Gastroesophageal sphincter (tissue), 4 donors: ENCODE measurements at places on chromosomes 12 and 14. TPM values are rescaled to one million over a fixed set of nuclear protein-coding genes. Genes with fewer than 3 reads are reported as not detected.

The ACSM4 gene
- total RNA-seq: not detected

The SLC38A4 gene
- total RNA-seq: 0.23 TPM

DNA sequence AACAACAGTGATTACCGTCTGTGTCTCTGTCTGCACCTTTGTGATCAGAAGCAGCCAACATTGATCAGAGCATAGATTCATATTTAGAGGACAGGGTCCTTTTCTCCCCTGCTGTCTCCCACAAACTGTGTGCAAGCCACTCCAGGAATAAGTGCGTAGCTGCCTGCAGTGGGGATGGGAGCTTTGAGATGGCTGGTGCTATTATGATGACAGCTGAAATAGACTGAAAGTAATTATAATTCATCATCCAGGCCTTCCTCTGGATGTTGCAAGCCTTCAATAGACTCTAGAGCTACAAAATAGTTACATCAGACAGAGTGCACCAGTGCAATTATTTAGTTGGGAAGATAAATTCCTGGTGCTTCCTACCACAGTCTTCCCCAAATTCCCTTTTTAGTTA, 68.1 kb downstream of the BORCS5 start:
- ATAC-seq: no peak

- ATAC-seq: no peak
Measured at GRCh38 chr12:94001691-94002090, 146.7 kb upstream of the PLXNC1 start.

- no peak for ATAC-seq
Measured at GRCh38 chr14:56153267-56153666, 35.1 kb downstream of the PELI2 start.

DNA sequence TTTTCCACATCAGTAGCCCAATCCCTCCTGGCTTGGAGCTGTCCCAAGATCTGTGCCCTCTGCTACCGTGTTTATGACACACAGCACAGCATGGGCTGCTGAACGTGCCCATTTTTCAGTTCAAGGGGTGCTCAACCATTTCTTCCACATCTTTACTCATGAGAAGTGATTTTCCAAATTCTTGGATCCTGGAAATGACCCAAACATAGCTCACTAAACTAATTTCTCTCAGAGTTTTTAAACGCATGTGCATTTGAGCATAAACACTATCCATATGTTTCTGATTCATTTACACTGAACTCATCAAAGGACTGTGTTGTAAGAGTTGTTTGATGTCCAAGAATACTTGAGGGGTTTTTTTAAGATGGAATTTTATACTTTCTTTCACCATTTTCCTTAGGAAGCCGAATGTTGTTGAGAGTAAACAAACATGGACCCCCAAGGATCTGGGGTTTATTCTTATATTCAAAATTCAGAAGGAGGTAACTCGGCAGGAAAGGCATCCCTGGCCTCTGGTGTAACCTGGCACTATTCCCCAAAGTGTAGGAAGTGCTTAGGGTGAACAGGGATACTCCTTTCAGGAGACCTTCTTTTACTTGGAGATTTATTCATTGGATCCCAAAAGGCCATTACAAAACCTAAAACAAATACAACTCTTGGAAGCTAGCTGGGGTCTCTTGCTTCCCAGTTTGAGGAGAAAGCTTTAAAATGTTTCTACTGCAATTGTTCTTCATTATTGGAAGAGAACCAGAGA, 215.0 kb downstream of the BMP4 start:
- no peak for ATAC-seq

DNA sequence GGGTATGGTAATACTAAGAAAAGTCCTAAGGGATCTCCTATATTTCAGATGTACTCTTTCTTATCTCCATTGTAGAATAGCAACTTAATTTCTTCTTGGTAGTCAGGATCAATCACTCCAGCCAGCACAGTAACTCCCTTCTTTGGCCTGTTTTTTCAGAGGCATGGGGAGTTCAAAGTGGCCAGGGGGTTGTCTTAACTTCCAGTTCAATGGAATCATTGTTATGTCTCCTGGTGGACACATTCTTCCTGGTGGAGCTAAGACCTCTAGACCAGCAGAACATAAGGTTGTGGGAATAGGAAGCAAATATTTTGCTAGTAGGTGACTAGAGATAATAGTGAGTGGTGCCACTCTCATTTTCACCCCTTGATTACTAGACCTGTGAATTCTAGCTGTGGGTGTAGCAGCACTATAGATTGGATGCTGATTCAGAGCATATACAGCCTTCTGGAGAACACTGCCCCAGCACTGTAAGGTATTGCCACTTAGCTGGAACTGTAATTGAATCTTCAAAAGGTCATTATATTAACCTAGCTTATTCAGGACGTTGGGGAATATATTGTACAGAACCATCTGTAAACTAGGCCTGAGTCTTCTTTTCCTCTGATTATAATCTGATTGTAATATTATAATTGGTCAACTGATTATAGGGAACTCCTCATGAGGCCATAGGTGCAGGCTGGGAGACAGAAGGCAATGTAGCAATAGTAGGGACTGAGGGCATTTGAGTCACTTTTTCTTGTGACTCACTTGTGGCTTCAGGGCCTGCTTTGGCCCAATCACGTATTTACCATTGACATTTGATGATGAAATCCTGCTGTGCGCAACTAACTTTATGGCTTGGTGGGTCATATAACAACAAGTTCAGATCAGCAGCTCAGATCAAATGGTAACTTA, 60.2 kb upstream of the ATP2B1 start:
- ATAC-seq: no peak

DNA sequence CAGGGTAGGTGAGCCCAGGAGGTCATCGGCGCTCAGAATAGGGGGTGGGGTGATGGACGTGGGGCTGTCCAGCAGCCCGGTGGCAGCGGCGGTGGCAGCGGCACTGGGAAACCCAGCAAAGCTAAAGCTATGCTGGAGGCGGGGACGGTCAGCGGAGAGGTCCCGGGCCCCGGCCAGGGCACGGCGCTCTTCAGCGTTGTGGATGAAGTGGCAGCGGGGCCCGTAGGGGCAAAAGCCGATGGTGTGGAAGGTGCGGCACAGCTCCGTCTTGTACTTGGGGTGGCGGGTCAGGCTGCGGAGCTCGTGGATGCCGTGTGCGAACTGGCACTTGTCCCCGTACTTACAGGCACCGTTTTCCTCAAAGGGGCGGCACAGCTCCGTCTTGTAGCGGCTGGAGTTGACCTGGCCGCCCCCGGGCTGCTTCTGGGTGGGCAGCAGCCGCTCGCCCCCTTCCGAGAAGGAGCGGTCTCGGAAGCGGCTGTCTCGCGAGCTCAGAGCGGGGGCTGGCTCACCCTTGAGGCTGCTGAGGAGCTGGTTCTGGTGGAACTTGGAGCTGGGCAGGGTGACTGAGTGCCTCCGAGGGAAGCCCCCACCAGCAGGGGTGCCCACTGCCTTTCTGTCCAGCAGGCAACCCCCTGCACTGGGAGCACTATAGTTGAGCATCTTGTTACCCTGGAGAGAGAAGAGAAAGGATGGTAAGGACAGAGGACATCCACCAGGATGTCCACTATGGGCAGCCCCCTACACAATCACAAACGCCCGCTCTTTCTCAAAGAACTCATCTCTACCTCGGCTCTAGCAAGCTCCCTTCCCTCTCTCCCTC, 2.8 kb downstream of the ZFP36L1 start:
- ATAC-seq: no peak

DNA sequence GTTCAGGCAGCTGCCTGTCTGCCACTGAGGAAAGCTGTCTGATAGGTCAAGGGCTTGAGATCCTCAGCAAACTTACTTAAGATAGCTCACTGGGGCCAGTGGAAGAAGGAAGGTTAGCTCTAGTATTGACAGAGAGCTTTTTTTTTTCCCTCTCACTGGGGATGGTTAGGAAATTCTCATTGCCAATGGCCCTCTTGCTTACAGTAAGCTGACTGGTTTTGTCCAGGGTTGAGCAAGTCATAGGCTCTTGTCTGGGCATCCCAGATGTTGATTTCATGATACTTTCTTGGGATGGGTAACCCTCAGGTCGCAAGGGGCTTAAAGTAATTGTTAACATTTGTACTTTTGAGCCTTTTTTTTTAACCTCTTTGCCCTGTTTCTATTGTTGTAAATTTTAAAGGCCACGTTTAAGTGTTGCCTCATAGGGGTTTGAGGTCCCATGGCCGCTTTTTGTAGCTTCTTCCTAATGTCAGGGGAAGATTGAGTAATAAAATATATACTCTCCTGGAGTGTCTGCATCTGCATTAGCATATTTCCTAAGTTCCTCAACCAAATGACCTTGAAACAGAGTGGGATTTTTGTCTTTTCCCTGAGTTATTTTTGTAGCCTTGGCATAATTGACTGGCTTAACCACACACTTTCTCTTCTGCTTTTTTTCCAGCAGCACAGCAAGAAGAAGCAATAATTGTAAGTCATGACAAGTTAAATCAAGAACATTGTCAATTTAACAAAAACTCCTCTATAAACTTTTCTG, 716.0 kb downstream of the LRFN5 start:
- peak; percentile 5 for ATAC-seq

DNA sequence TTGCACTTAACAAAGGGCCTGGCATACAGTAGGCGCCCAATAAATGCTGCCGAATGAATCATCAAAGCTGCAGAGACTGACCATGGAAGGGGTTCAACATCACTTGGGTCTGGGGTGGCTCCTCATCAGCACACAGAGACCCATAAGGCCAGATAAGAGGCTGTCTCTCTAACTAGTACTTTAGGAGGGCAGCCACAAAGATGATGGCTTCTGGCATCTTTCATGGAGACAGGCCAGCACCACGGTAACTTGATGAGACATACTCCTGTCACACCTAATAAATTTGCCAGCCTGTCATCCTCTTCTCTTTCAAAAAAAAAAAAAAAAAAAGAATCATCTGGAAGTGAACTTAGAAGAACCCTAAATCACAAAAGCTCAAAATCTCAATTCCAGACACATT, 3.4 kb downstream of the PRIMA1 start:
- no peak for ATAC-seq

GRCh38 chr12:105736498-105736897, 402.3 kb downstream of the NUAK1 start:
- no peak for ATAC-seq

DNA sequence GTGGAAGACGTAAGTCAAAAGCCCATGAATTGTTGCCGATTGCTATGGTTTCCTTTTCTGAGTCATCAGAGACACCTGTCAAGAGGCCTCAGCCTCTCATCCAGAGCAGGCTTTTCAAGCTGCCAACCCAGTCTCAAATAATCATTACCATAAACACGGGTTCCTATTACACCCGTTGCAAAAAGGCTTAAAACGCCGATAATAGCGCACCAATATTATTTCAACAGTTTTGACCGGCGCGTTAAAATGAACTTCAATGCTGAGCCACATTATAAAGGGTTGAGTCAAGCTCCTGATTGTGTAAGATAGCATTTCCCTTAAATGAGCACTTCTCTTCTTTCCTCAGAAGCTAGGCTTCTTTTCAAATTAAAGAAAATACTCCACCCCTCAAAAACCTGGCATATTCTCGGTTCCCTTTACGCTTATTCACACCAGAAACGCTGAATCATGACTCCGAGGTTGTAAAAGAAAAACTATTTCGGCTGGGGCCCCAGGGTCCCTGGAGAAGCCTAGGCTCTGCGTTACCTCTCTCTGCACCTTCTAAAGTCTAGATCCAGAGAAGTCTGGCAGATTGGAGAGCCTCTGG, 1.4 kb downstream of the TMTC1 start:
- ATAC-seq: peak; percentile 68

DNA sequence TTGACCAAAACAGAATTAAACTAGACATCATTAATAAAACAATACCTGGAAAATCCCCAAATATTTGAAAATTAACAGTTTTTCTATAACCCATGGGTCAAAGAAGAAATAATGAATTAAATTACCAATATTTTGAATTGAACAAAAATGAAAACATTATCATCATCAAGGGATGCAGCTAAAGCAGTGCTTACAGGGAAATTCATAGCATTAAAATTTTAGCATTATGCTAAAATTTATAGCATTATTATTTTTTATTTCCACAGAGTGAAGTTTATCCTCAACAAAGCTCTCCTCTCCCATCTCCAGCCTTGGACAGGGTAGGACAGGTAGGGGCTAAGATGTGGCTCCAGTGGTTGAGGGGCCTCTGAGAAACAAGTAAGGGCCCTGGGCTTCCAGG, 19.3 kb upstream of the M6PR start:
- no peak for ATAC-seq

DNA sequence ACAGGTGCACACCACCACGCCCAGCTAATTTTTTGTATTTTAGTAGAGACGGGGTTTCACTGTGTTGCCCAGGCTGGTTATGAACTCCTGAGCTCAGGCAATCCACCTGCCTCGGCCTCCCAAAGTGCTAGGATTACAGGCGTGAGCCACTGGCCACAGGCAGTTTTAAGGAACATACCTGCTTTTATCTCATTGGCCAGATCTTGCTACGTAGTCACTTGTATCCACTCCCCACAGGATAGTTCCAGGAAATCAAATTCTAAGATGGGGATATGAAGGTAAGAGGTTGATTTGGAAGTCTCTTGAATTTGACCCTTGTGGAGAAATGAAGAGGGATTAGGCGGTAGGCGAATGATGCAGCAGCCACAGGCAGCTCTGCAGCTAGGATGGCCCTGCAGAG, 8.8 kb upstream of the PLEKHG6 start:
- no peak for ATAC-seq

- ATAC-seq: peak; percentile 74
Measured at GRCh38 chr12:80445083-80445793, 1.2 kb downstream of the PTPRQ start.
